Activated naive CD4-positive, alpha-beta T cell treated with anti-CD3 and anti-CD28 coated beads, Interleukin-2, amount 10 ng/mL, durations not matched to agents 7 days and 5 days (primary cell): ENCODE measurements at places on chromosomes 13 and 19.

DNA sequence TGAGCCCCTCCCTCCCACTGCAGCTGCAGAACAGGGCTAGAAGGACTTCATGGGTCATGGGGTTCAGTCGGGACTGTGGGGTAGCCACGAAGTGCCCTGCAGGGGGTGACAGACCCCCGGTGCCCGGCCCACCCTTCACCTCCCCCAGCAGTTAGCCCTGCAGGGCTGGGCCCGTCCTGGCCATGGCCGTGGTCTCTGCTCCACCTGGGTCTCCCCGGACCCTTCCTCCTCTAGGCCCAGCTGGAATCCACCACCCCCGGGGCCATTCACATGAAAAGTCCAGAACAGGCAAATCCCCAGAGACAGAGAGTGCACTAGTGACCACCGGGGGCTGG is 17.3 kb downstream of the MKNK2 start:
- peaks cover 9% of the 10 kb centered on the region for H3K36me3 ChIP-seq
- peaks cover 38% of the 10 kb centered on the region for H3K4me1 ChIP-seq
- H3K27ac ChIP-seq = peak overlapping the region; percentile 81
- H3K27me3 ChIP-seq = peaks cover 11% of the 10 kb centered on the region

DNA sequence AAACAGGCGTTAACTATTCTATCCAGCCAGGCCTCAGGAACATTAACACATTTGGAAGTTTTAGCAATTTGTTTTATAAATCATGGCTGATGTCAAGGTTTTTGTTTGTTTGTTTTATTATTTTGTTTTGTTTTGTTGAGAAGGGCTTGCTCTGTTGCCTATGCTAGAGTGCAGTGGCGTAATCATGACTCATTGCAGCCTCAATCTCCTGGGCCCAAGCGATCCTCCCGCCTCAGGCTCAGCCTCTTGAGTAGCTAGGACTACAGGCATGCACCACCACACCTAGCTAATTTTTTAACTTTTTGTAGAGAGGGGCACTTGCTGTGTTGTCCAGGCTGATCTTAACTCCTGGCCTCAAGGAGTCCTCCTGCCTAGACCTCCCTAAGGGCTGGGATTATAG is 28.3 kb downstream of the NUP58 start:
- no peak overlapping the region for H3K27ac ChIP-seq

- H3K36me3 ChIP-seq = no peaks in the 10 kb centered on the region
- no peaks in the 10 kb centered on the region for H3K27me3 ChIP-seq
- H3K4me1 ChIP-seq = peaks cover 9% of the 10 kb centered on the region
- no peak overlapping the region for H3K4me3 ChIP-seq
- no peak overlapping the region for H3K27ac ChIP-seq
Observed at GRCh38 chr13:44117351-44117750, 237.6 kb downstream of the LACC1 start.

DNA sequence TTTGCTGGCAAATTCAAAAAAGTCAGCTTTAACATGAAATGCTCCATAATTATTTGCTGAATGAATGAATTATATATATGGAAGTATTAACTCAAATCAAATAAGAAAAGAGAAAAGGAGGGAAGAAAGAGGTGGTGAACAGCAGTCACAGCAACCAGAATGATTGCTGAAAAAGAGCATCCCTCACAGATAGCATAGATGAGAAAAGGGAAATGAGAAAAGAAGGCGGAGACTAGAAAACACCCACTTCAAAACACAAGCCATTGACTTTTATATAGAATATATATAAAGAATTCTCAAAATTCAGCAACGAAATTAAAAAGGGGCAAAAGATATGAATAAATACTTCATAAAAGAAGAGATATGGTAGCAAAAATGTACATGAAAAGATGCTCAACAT is 75.2 kb downstream of the CAB39L start:
- H3K27me3 ChIP-seq = peaks cover 4% of the 10 kb centered on the region
- H3K4me3 ChIP-seq = no peak overlapping the region
- peaks cover 13% of the 10 kb centered on the region for H3K4me1 ChIP-seq

DNA sequence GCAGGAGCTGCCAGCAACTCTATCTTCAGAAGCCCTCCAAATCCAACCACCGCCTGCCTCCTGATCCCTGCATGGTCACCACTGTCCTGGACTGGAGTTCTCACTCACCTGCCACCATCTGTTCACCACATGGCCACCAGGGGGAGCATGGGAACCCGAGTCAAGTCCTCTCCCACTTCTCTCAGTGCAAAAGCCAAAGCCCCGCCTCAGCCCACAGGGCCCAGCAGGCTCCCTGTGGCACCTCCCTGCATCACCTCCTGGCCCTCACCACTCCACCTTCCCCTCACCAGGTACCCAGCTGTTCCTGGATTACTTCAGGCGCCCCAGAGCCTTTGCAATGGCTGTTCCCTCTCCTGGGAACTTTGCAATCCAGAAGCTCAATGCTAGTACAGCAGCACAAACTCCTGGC is 5.3 kb downstream of the DHPS start:
- peak; percentile 92 for DNase-seq
- H3K27me3 ChIP-seq = no peaks in the 10 kb centered on the region
- H3K4me3 ChIP-seq = no peak overlapping the region
- peaks cover 60% of the 10 kb centered on the region for H3K36me3 ChIP-seq
- H3K4me1 ChIP-seq = peaks cover 35% of the 10 kb centered on the region
- no peak overlapping the region for H3K27ac ChIP-seq

- H3K27ac ChIP-seq = no peak overlapping the region
- H3K36me3 ChIP-seq = no peaks in the 10 kb centered on the region
- no peaks in the 10 kb centered on the region for H3K27me3 ChIP-seq
- H3K4me3 ChIP-seq = no peak overlapping the region
- no peak for DNase-seq
- H3K4me1 ChIP-seq = no peaks in the 10 kb centered on the region
Observed at GRCh38 chr19:31749231-31749630, 400.0 kb upstream of the TSHZ3 start.

GRCh38 chr19:29860492-29860891 is 48.7 kb downstream of the CCNE1 start:
- peaks cover 54% of the 10 kb centered on the region for H3K27me3 ChIP-seq
- no peaks in the 10 kb centered on the region for H3K4me1 ChIP-seq
- H3K36me3 ChIP-seq = no peaks in the 10 kb centered on the region
- no peak overlapping the region for H3K27ac ChIP-seq
- H3K4me3 ChIP-seq = no peak overlapping the region

- H3K36me3 ChIP-seq = peaks cover 77% of the 10 kb centered on the region
- DNase-seq = peak; percentile 14
- no peak overlapping the region for H3K27ac ChIP-seq
- peaks cover 19% of the 10 kb centered on the region for H3K4me1 ChIP-seq
- no peaks in the 10 kb centered on the region for H3K27me3 ChIP-seq
Observed at GRCh38 chr13:113637262-113638160, 20.5 kb downstream of the ATP4B start.

DNA sequence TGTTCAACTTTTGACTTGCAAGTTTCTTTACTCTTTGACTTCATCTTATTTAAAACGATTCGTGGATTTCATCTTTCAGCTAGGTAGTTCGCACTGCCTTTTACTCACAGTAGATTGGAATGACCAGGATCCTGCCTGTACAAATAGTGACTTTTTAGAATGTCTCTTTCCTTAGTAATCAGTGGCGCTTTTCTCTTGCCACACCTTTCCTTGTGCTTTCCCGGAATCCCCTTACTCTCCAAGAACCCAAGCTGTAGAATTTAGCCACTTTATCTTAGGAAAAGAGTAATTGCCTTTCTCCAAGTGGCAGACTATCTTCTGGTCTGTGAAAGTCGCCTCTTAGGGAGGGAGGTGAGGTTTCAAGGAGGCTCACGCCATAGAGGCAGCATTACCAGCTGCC is 123.4 kb downstream of the LMO7 start:
- H3K4me1 ChIP-seq = peaks cover 60% of the 10 kb centered on the region
- no peaks in the 10 kb centered on the region for H3K27me3 ChIP-seq
- H3K36me3 ChIP-seq = peaks cover 19% of the 10 kb centered on the region
- H3K4me3 ChIP-seq = no peak overlapping the region

DNA sequence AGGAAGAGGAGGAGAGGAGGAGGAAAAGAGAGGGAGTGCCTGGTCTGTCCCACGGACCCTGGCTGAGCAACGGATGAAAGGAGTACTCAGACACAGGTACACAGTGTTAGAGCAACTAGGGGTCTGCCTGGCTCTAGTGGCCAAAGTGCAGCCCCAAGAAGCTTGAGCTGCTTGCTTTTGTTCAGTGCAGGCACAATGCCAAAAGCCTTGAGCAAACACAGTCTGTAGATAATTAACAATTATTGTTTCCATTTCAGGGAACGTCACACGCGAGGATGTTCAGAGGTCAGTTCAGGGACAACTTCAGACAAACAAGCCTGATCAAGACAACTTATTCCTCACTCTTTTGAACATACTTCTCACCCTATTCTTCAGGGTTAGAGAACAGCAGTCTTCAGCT is 32.2 kb upstream of the ZNF726 start:
- H3K27me3 ChIP-seq = peaks cover 42% of the 10 kb centered on the region
- no peaks in the 10 kb centered on the region for H3K4me1 ChIP-seq
